ENCODE measurements at places on chromosomes 1 and 21.

DNA sequence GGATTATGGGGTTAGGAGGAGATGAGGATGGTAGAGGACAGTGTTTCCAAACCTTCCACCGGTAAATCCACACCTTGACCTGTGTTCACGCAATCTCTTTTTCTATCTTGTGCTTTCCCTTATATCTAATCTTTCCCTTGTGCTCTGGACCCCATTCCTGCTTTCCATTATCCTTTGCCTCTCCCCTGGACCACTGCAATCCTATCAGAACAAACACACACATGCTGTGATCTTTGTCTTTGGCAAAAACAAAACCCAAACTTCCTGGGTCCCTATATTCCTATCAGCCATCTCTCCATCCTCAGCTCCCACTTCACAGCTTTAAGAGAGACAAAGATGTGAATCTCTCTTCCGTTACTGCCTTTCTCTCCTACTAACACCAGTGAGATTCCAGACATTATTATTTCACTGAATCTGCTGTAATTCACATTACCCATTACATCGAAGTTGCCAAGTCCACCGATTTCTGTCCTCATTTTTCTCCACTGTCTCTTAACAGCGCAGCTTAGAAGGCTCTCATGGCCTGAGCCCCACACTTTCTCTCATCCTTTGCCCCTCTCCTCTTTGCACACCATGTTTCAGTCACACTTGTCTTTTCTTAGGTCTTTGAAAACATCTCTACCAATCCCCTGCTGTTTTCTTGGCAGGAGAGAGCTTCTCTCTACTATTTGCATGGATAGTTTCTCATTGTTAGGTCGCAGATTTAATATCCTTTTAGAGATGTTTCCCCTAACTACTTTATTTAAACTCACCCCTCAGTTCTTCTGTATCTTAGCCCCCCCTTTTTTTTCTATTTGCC lies 230.0 kb upstream of the B3GALT2 start:
- no peak for DNase-seq

GRCh38 chr1:172809750-172810149 lies 150.8 kb downstream of the FASLG start:
- no peak for DNase-seq

GRCh38 chr1:87759421-87760087 lies 430.9 kb downstream of the LMO4 start:
- DNase-seq: no peak

DNA sequence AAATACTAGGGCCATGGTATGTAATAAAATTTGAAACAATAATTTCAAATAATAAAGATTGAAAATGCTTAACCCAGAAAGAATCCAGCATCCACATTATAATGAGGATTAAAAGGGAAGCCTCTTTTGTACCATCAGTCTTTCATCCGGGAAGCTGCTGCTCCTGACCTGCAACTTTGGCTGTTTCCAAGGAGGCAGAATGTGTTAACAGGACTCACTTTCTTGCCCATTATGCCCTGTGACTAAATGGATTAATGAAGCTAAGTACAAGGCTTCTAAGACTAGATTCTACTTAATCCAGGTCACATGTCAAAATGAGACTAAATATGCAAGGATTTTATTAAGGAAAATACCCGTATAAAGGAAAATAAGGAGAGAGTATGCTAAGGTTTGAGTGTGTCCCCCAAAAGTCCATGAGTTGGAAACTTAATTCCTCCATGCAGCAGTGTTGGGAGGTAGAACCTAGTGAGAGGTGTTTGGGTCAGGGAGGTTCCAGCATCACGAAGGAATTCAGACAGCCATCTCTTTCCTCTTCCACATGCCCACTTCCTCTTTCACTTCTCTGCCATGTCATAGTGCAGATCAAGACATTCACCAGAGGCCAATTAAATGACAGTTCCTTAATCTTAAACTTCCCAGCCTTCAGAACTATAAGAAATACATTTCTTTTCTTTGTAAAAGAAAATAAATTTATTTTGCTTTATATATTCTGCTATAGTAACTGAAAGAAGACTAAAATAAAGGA lies 27.7 kb downstream of the FMO2 start:
- no peak for DNase-seq

- no peak for DNase-seq
Observed at GRCh38 chr21:28220680-28221079, 772.0 kb downstream of the LTN1 start.

GRCh38 chr1:159296706-159297375 lies 5.3 kb upstream of the FCER1A start:
- DNase-seq: no peak

DNA sequence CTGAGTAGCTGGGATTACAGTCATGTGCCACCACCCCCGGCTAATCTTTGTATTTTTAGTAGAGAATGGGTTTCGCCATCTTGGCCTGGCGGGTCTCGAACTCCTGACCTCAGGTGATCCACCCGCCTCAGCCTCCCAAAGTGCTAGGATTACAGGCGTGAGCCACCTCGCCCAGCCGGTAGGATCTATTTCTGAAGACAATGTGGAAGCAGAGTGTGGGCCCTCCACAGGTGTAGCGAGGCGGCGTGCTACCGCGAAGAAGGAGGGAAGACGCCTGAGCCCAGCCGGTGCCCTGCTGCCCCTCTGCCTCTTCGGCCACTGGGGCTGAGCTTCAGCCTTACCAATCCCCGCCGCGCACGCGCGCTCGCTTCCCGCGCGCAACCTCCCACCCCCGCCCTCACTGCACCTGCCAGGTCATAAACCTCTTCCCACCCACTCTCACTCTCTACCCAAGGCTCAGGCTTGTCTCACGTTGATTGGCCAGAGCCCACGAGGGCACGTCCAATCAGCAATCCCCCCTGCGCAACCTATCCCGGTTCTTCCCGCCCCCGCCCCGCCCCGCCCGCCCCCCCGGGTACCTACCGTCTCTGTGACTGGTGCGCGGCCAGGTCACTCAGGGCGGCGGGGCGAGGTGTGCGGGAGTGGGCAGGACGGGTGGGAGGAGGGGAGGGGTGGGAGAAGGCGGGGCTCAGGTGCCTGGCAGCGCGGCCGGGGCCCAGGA lies 409 bp upstream of the HOOK1 start:
- DNase-seq: peak; percentile 91

DNA sequence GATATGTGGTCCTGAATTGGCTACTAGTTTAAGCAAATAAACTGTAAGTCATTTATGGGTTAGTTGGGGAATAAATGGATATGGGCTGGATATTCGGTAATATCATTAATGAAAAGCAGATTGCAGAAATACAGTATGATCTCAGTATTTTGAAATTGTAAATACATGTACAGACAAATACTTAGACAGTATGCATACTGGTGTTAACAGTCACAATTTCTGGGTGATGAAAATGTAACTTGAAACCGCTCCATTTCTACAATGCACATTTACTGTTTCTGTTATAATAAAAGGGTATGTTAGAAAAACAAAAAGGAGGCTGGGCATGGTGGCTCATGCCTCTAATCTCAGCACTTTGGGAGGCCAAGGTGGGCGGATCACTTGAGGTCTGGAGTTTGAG lies 28.0 kb downstream of the BLZF1 start:
- no peak for DNase-seq

GRCh38 chr1:203858055-203858454 lies 3.3 kb upstream of the SNRPE start:
- no peak for DNase-seq

DNA sequence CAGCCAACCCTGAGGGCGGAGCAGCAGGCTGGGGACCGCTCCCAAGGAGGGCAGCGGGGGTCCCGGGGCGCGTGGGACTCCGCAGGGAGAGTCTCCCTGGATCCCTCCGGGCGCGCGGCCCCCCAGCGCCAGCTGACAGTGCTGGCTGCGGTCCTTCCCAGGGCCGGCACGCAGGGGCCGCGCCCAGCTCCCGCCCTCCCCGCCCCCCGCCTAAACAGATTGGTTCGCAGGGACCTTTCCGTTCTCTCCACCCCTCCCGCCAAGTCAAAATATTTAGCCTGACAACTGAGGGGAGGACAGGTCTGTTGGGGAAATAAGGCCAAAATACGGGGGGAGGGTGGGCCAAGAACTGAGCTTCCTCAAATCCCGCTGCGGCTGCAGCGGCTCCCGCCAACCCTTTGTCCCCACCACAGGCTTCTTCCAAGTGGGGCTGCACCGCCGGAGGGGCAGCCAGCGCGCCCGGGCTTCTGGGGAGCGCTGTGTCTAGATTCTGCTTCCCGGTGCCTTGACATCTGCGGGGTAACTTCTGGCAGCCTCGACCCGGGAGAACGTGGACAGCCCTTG lies at the start of gene INSRR:
TSS of gene INSRR (minus strand) at position 159 of the 564 bp plus-strand sequence. CDS start 496 bp downstream, outside the sequence.
- DNase-seq: no peak

- no peak for DNase-seq
Observed at GRCh38 chr1:232302376-232303221, 327.3 kb downstream of the SIPA1L2 start.
